ENCODE measurements at places on chromosomes 16 and 17.

DNA sequence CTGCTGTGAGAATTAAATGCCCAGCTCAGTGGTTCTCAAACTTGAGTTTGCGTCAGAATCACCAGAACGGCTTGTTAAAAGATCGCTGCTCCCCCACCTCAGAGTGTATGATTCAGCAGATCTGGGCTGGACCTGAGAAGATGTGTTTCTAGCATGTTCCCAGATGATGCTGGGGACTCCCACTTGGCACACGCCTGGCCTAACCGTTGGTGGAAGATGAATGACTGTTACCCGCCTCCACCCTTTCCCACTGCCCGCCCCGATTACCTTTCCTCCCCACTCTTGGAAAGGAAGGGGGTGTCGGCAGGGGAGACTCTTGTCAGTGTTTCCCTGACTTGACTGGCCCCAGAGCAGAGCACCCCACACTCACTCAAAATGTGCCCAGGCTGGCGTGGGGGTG lies 29.3 kb upstream of the ABCC3 start:
- no peak for DNase-seq

- DNase-seq, result no peak
Observed at GRCh38 chr17:51830451-51830850, 328.1 kb downstream of the CA10 start.

DNA sequence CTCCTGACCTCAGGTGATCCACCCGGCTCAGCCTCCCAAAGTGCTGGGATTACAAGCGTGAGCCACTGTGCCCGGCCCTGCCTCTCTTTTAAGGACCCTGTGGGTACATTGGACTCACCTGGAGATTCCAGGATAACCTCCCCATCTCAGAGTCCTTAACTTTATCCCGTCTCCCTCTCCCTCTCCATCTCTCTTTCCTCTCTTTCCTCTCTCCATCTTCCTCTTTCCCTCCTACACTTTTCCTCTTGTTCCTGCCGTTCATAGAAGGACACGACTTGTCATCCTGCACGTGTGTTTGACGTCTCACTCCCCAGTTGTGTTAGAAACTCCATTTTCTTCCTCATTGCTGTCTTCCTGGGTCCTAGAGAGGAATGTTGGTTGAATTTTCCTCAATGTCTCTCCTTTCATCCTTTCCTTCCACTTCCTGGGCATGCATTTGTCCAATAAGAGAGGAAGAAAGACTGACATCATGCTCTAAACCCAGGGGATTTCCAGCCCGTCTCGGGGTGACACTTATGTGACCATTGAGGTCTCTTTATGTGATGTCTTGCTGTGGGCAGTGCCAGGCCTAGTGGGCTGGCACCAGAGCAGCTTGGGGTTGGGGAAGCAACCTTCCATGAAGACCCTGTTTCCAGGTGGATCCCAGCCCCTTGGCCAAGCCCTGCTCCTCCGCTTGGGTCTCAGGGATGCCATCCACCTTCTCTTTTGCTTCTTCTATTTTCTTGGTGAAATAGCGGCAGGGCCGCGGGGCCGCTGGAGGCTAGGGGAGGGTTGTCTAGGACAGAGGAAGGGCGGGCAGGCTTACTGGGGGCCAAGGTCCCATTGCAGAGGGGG lies 39.8 kb upstream of the IRF8 start:
- DNase-seq, result no peak

DNA sequence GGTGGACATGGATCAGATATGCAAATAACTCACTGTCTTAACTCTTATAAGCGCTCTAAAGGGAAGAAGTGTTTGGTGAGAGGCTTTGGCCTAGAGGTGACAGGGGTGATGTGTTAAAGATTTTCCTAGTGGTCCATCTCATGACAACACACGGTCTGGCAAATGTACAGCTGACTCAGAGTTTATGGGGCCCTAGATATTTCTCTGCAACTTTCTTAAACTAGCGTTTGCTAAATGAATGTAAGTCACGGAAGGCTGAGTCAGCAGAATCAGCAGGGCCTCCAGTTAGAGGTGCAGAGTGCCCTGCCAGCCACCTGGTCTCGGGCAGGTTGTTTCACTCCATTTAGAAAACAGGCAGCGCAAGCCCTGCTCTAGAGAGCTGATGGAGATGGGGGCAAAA lies 40.1 kb downstream of the CLEC16A start:
- DNase-seq, result no peak

DNA sequence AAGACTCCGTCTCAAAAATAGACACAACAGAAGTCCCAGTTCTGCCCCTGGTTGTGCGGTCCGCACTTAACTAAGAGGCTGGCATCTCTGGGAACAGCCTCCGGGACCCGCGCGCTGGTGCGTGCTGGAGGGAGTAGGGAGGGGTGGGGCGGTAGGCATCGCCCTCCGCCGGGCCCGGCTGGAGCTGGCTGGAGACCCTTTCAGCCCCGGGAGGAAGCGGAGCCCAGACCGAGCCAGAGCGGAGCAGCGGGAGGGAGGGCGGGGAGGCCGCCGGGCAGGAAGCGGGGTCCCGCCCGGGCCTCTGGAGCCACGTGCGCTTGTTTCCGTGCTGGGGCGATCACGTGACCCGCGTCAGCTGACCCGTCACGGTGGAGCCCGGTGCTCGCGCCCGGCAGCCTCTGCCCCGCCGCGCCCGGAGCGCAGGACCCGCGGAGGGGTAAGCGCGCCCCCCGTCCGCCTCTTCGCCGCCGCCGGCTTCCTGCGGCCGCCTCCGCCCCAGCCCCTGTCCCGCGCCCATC lies at the start of gene WDR81:
WDR81 (plus strand) TSS at position 354 of the 518 bp plus-strand sequence. CDS start 256 bp downstream, outside the sequence.
- no peak for DNase-seq

DNA sequence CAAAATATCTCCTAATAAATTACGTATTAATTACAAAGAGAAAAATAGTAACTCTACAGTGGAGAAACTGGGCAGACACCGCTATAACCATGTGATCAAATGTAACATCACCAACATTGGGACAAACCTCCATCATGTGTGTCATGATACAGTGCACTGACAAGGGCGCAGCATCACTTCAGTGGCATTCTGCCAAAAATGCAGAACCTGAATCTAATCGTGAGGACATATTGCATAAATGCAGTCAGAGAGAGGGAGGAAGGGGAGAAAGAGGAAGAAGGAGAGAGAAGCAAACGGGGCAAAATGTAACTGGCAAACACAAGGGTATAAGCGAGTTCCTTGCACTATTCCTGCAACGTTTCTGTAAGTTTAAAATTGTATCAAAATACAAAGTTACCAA lies 74.2 kb upstream of the MARCHF10 start:
- DNase-seq, result no peak

All from keratinocyte (primary cell).